Right lung (tissue), 10 donors: ENCODE measurements at places on chromosomes 1 and 21. TPM values are rescaled to one million over a fixed set of nuclear protein-coding genes. Genes with fewer than 3 reads are reported as not detected.

NBPF20 gene
- 2.3 TPM for polyA plus RNA-seq

TDRD5 gene
- 0.19 TPM for polyA plus RNA-seq

- no peak for DNase-seq
Observed at GRCh38 chr1:1099506-1100183, 16.2 kb downstream of the C1orf159 start.

GRCh38 chr1:204925701-204926100, 55.0 kb downstream of the NFASC start:
- DNase-seq, result no peak

GRCh38 chr1:116690849-116691406, 23.4 kb upstream of the IGSF3 start:
- DNase-seq, result peak; percentile 34
